ENCODE measurements at places on chromosomes 13 and 19.

GRCh38 chr19:47776568-47776967 lies 1.9 kb upstream of the SELENOW start:
- DNase-seq: no peak

GRCh38 chr13:28601581-28601980 lies 57.3 kb upstream of the POMP start:
- DNase-seq: no peak

DNA sequence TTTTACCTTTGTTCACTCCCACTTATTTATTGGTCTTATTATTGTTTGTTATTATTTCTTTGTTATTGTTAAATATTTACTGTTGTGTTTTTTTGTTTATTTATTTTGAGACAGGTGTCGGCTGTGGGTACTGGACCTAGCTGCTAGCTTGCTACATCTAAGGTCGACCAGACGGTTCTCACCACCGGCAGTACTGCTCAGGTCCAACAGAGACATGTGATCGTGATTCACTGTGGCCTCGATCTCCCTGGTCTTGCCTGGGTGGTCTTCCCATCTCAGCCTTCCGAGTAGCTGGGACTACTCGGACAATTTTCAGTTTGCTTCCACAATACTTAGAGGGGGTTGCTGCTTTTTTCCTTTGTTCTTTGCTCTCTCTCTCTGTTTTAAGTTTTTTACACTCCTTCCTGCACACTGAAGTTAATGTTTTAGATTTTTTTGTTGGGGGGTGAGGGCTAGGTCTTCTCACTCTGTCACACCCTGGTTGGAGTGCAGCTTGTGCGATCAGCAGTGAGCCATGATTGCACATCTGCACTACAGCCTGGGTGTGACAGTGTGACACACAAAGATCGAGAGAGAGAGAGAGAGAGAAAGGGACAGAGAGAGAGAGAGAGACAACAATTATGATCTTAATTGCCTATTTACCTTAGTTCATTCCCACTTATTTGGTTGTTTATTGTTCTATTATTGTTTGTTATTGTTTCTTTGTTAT lies 1432.4 kb downstream of the UQCRFS1 start:
- no peak for DNase-seq

GRCh38 chr19:16380943-16381755 lies 56.5 kb downstream of the KLF2 start:
- DNase-seq: no peak

DNA sequence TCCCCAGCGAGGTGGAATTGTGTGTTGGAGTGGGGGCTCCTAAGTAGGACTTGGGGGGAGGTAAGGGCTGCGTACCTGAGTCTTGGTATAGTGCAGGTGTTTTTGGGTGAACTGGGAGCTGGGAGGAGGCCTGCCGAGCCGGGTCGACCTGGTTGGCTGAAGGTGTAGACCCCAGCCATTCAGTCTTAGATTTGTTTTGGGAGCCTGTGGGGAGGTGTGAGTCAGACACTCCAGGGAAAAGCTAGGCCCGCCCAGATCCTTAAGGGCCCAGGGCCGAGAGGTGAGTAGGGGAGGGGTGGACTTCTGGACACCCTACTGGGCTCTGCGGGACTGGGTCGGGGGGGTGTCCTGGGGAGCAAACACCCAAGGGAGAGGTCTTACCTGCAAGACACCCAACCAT lies 935 bp downstream of the CRB3 start:
- DNase-seq: no peak

- no peak for DNase-seq
Measured at GRCh38 chr19:55491546-55492360, 3.5 kb downstream of the SSC5D start.

DNA sequence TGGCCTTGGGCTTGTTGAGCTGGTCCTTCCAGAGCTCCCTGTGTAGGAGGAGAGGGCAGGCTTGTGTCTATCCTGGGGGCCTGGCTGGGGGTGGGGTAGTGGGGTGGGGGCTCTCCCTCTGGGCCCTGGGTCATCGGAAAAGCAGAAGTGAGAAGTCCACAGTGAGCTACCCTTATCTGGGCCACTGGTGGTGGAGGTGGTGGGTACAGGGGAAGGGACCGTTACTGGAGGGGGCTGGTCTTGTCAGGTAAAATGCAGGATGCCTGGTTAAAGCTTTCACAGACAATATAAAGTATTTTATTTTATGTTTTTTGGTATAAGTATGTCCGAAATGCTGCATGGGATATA lies 342 bp upstream of the SIGLEC10 start:
- no peak for DNase-seq

DNA sequence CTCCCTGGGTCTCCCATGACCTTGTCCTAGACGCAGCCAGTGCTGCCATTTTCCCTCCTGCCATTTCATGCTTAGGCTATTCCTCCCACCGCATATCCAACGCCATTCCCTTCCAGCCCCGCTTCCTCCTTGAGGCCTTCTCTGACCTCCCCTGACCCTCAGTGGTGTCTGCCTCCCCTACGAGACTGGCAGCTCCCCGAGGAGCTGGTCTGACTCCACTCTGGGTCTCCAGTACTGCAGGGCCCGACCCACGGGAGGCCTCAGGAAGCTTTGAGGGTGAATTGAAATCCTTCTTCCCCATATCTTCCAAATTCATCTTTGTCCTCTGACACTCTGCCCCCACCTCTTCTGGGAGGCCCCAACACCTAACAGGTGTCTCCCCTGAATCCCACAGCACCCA lies 708 bp downstream of the KLK15 start:
- DNase-seq: no peak

- peak; percentile 68 for DNase-seq
Measured at GRCh38 chr13:76645632-76646031, 240.6 kb downstream of the KCTD12 start.

Data from NCI-H524 (cell line).